ENCODE measurements at places on chromosomes 2 and 18.

GRCh38 chr2:207394812-207395534 lies 134.8 kb upstream of the CREB1 start:
- peak; percentile 79 for DNase-seq

- DNase-seq, result no peak
Measured at GRCh38 chr2:27408601-27409320, 630 bp downstream of the PPM1G start.

DNA sequence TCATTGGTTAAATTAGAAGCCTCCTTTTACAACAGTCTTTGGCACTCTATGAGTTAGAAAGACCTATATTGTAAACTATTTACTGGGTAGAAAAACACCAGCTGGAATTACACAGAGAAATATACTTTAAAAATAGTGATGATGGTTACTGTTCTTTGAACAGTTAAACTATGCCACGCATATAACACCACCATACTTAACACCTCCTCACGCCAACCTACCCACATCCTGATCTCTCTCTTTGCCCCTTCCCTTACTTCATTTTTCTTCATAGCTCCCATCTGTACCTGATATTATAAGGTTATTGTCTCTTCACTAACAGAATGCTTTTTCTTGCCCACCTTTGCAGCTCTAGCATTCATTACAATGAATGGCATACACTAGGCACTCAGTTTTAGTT lies 173.8 kb downstream of the DPP4 start:
- no peak for DNase-seq

GRCh38 chr2:120103723-120104467 lies 91.0 kb downstream of the EPB41L5 start:
- no peak for DNase-seq

DNA sequence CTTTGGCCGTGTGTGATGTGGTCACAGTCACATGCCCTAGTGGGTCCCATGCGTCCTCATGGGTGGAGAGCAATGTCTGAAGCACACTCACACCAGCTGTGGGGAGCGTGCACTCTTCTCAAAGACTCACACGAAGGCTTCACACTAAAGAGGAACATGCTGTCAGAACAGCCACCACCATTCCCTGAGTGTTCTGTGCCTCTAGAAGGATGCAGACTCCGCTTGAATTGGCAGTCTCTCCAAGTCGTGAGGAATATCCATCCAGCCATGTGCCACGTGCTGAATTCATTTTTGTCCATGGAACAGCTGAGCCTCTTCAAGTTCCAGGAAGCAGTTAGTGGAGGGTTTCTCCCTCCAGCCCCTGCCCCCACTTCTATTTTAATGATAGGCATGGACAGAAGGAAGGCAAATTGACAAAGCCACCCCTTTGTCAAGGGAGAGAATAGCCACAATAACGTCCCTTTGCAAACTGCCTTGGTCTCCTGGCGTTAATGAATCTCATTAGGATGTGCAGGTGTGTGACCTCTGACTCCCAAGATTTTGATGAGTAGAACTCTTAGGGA lies 464.3 kb upstream of the ID2 start:
- DNase-seq, result no peak
